ENCODE measurements at places on chromosomes 11 and 22.
A peak's percentile ranks its signal among the peaks of the same experiment; 100 is the strongest.

GRCh38 chr11:8292351-8292750, 28.7 kb upstream of the LMO1 start:
- DNase-seq: no peak

DNA sequence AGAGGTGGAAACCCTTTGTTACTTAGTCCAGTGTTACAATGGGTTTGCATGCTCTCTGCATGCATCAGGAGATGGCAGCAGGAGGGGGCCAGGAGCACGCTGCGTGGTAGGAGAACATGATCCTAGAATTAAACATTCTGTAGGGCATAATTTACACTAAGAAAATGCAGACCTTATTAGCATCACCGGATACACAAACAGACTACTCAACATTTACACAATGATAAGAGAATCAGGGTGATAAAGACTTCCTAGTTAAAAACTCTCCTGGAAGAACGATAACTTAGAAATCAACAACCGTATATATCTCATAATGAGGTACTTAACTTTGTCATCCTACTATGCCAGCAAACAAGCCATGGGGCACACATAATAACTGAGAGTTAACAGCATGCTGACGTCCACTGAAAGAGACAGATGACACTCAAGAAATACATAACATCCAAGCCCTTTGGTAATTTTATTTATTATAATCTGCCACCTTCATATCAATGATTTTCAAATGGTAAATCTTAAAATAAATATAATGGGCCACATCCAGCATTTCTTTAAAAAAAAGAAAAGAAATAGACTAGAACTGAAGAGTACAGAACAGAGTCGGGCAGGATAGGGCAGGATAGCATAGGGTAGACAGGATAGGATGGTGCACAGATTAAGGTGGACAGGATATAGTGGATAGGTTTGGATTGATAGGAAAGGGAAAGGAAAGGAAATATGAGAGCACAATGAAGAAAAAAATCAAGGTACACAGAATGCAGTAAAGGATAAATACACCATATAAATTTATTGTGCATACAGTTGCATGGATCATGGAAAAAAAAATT, 27.5 kb downstream of the CADM1 start:
- DNase-seq: no peak

DNA sequence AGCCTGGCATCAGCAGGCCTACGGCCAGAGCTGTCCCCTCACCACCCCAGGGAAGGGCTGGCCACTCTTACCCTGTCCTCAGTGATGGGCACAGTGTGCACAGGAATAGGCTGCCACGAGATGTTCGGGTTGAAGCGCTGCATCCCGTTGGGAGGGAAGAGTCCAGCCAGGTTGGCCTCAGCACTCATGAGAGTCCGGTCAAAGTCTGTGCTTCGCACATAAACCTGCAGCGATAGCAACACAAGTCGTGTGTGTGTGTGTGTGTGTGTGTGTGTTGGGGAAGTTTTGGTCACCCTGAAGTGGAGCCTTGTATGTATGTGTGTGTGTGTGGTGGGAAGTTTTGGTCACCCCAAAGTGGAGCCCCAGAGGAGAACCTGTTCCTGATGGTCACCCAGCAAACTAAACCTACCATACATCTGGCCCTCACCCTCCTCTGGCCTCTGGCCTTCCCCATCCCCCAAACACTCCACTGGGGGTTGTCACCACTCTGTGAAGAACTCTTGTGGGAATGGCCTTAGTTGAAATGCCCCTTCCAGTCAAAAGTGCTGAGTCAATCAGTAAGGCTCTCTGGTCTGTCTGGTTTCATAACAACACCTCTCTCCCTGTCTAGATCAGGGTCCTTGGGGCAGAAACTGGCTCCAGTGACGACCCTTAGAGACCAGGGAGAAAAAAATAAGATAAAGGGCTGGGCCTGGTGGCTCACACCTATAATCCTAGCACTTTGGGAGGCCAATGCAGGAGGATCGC, 2.8 kb downstream of the ACP2 start:
- DNase-seq: no peak

GRCh38 chr11:60747359-60747873, 9.3 kb upstream of the MS4A15 start:
- DNase-seq: no peak

DNA sequence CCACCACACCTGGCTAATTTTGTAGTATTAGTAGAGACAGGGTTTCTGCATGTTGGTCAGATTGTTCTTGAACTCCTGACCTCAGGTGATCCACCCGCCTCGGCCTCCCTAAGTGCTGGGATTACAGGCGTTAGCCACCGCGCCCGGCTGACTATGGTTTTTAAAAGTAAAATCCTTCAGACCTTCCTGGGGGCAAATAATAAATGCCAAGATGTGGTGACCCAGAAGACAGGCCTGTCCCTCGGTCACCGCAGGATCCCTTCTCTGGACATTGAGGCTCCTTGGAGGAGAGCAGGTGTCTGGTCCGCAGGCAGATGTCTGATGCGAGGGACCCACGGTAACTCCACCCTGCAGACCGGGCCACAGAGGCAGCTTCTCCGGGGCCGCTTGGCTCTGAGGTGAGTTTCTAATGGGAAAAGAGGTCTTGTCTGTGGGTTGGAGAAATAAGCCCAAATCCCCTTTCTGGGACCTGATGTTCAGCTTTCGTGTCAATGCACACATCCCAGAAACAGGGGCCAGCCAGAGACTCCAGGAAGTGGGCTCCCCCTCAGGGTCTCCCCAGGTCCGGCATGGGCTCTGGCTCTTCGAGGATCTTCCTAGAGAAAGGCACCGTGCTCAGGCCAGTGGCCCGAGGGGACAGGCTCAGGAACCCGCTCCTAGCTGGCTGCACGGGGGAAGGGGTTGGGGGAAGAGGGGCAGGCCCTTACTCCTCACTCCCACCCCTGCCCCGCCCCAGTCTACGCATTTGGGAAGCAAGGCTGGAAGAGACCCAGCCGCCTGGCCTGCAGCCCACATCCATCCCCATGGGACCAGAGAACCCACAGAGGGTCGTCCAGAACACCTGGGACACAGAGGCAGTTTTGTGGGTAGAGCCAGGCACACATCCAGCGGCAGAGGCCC, 100.6 kb downstream of the WNT7B start:
- no peak for DNase-seq

GRCh38 chr11:86062719-86063118, 6.2 kb downstream of the PICALM start:
- no peak for DNase-seq

- DNase-seq: no peak
Observed at GRCh38 chr22:45916515-45916914, 60.4 kb downstream of the WNT7B start.

DNA sequence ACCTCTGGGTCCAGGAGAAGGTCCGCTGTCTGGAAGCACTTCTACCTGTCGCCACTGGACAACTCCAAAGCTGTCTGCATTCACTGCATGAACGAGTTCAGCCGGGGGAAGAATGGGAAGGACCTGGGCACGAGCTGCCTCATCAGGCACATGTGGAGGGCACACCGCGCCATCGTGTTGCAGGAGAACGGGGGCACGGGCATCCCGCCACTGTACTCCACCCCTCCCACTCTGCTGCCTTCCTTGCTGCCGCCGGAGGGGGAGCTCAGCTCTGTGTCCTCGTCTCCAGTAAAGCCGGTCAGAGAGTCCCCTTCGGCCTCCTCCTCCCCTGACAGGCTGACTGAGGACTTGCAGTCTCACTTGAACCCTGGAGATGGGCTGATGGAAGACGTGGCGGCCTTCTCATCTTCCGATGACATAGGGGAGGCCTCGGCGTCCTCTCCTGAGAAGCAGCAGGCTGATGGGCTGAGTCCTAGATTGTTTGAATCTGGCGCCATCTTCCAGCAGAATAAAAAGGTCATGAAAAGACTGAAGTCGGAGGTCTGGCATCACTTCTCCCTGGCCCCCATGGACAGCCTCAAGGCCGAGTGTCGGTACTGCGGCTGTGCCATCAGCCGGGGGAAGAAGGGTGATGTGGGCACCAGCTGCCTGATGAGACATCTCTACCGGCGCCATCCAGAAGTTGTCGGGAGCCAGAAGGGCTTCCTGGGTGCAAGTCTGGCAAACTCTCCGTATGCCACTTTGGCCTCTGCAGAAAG, 31.0 kb downstream of the ZBED4 start:
- no peak for DNase-seq

DNA sequence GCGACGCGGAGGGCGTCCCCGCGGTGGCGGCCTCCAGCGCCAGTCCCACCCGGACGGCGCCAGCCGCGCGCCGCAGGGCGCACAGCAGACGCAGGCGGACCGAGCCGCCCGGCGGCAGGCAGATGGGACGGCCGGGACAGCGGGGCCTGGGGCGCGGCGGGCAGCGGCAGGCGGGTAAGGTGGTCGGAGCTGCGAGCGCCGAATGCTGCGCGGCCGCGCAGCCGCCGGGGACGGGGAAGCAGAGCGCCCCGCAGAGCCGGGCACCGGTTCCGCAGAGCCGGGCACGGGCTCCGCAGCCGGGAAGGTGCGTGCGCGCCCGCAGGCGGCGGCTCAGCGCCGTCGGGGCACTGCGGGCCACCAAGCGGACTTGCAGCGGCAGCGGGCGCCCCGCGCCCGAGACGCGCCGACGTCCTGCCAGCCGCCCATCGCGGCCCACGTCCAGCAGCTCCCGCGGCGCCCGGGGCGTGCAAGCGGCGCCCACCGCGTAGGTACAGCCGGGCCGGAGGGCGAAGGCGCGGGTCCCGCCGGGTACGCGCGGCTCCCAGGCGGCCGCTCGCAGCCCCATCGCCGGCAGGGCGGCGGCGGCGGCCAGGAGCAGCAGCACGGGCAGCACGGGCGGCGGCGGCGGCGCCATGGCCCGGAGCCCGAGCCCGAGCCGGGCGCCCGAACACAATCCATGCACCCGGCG, 739 bp downstream of the CELSR1 start:
- peak; percentile 28 for DNase-seq

DNA sequence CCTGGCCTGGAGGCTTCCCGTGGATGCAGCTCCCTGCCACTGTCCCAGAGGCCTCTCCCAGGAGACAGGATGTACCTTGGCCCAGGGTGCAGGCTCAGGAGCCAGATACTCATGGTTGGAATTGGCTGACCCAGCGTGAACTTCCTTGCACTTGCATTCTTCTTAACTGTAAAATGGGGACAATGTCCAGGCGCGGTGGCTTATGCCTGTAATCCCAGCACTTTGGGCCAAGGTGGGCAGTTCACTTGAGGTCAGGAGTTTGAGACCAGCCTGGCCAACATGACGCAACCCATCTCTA, 20.1 kb upstream of the ST3GAL4 start:
- no peak for DNase-seq

- DNase-seq: no peak
Observed at GRCh38 chr22:37388538-37388937, 38.7 kb downstream of the ELFN2 start.

DNA sequence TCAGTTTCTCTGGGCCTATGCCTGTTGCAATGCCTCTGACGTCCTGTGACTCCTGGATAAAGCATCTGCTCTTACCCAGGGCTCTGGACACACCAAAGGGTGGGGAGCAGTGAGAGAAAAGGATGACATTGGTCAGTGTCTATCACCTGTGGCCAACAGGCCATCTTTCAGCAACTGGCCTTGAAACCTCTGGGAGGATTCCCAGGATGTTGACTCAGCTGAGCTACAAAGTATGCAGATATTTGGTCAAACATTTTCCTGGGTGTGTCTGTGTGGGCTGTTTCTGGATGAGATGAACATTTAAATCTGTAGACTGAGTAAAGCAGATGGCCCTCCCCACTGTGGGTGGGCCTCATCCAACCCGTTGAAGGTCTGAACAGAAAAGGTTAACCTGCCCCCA, 149.9 kb downstream of the SPATA19 start:
- DNase-seq: no peak

DNA sequence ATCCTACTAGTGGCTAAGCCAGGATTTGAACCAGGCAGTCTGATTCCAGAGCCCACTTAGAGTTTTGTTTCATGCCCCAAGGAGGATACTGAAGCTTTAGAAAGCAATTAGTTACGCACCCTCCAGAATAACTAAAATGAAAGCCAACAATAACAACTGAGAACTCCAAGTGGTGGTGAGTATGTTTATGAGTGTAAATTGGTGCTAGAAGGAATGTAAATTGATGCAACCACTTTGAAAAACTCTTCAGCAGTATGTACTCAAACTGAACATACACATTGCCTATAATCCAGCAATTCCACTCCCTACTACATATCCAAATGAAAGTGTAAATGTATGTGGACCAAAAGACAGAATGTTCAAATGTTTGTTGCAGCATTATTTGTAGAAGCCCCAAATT, 6.7 kb upstream of the ARL14EP start:
- no peak for DNase-seq

GRCh38 chr11:126969865-126970479, 30.6 kb downstream of the KIRREL3 start:
- no peak for DNase-seq

DNA sequence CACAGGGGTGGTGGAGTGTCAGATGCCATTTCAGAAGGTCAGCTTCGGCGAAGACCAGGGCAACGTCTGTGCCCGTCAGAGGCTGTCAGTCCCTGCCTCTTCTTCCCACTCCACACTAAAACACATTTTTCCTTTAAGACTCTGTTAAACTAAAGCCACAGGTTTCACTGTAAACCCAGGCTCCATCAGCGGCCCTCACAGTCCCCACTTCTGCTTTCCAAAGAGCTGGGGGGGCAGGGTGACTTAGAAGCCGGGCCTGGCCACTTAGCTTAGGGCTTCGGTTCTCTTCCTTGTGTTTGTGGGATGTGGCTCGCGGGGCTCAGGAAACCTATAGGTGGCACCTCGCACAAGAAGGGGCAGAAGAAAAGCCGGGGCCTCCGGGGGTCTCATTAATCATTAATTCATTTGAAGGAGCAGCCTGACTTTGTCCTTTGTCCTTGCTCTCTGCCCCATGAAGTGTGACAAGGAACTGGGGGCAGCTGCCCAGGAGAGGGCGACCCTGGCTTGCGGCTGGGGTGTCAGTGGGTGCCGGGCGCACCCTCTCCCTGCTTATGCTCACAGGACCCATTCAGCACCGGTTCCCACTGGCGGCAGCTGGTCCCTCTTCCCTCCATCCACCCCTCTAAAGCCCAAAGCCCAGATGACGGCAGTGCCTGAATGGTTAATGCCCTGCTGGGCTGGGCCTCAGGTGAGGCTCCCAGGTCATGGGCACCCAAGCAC, 4.1 kb downstream of the SLC25A45 start:
- DNase-seq: no peak

Data from epithelial cell of esophagus (primary cell).